CD4-positive, alpha-beta memory T cell (primary cell): ENCODE measurements at places on chromosomes 1 and 21.

DNA sequence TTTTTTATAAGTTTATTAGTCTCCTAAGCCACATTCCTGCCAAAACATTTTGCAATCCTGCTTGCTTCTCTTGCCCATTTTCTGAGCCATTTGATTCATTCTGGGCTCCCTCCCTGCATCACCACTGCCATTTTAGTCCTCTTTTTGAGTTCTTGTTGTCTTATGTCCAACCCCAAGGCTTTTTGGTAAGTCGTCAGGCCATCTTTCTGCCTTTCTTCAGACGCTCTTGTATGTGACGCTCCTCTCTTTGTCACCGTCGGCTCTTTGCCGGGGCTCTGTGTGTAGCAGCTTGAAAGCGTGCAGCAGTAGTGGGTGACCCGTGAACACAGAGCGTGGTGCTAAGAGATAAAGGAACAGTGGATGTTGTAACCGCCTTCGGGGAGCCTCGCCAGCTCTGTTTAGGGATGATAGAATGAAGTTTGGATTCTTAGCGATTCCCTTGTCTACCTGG is 14.6 kb downstream of the HUNK start:
- no peak for DNase-seq

DNA sequence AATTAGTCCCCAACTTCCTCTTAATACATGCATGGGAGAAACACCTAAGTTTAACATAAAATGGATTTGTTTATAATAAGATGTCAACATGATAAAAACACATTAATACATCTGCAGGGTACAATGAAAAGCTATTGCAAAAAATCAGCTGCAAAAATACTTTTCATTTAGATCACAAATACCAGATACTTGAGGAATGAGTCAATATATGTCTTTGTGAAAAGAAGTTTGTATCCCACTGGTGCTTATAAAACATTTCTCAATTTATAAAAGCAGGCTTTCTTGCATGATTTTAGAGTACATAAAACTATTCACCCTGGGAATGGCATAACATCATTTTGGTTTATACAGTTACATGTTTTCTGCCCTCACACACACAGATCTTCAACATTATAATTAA is 18.6 kb upstream of the PRKAA2 start:
- no peak for DNase-seq

DNA sequence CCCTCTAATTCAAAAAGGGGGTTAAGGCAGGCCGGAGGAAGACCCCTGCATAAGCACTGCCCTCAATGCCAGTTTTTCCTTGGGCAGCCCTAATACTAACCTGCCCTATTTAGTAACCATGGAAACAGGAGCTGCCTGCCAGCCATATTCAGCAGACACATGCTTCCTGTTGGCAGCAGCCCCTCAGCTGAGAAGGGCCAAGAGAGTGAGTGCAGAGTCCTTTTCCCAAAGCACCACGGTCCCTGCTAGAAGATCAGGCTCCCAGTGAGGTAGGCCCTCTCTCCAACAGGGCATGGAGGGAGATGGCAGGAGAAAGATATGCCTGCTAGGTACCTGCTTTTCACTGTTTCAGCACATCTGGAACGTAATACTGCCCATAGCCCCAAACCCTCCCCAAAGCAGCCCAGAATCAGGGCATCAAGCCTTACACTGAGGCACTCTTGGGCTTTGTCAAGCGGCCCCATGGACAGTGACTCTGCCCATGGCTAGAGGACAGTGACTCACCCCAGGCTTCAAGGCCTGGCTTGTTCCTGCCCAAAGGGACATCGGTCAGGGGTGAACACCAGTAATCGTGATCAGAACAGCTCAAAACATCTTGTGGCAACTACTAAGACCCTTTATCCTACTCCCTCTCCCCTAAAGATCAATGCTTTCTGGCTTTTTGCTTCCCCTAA is 64.5 kb downstream of the BCAR3 start:
- no peak for DNase-seq

DNA sequence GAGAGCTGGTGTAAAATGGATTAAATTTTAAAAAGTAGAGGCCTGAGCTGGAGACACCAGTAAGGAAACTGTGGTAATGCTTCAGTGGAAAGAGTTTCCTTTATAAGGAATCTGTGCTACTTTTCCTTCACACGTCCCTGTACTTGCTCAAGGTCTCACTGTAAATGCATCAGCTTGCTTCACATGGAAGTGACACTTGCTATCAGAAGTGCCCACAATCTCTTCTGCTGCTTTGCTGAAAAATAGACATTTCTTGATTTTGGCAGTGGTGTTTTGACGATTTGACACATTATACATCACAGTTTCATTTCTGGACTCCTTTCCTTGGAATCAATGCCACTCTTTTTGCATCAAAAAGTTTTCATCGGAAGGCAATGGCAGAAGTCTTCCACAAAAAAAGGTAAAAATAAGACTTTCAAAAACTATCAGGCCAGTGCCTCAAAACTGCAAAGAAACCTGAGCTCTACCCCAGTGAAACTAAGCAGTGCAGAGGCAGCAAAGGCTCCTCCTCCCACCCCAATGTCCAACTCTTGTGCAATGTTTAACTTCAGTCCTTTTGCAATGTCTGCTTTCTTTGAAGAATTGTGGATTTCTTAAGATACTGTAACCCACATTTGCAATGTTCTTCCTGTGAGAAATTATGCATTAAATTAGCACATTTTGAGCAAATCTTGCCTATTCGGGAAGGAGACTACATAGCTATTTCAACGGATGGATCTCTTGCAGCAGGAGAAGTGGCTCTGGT is 18.4 kb upstream of the TSPAN2 start:
- no peak for DNase-seq

DNA sequence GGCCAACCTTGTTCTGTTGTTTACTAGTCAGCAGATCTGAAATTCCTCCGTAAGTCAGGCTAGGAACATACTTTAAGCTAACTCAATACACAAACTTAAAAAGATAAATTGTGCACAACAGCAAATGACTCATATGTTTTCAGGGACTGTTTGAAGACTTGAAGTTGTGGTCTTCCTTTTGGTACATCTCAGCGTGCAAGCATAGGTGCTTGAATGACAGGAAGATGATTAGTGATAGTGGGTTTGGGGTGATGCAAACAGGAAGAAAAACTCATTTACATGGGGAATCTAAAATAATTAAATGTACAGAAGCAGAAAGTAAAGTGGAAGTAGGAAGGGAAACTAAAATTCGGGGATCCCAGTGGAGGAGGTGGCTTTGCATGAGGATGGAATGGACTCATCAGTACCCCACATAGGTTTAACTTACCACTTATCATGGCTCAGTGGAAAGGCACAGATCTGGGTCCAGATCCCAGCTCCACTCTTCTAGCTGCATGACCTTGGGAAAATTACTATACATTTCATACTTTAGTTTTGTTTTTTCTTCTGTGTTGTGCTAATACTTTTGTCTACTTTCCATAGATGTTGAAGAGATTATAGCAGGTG is 122.3 kb downstream of the XCL2 start:
- DNase-seq = peak; percentile 52

DNA sequence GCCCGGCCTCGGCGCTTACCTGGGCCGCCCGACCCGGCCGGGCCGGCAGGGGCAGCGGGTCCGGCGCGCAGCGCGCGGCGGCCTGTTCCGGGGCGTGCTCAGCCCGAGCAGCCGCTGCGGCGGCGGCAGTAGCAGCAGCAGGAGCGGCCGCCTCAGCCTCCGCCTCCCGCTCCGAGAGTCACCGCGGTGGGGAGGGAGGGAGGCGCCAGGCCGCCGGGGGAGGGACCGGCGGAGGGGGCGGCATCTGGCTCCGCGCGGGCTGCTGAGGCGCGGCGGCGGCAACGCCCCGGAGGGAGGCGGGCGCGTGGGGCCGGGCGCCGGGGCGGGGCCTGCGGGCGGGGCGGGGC is at the start of gene CTNNBIP1:
TSS of gene CTNNBIP1 (minus strand) at position 194 of the 347 bp plus-strand sequence. CDS start 38,205 bp downstream, outside the sequence.
- no peak for DNase-seq

DNA sequence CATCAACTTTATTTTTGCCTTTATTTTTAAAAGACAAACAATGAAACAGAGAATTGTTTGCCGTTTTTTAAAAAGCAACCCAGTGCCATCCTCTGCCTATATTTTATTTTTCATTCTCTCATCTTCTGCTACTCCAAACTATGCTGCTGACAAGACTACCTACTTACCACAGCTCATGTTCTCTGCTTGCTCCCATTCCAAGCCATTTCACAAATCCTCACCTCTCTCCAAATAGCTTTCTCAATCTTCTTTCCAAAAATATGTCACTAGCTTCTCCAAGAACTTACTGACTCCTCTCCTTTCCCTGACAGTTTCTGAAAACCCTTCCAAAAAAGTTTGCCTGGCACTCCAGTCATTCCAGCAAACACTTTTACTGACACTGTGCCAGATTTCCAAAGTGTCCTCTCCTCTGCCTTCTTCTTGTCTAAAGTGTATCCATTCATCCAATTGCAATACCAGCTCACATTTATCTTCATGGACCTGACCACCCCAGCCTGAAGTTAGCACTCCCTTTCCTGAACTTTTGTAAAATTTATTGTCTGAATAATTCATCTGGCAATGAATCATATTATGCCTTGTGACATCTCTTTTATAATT is 766.5 kb upstream of the B3GALT2 start:
- no peak for DNase-seq

DNA sequence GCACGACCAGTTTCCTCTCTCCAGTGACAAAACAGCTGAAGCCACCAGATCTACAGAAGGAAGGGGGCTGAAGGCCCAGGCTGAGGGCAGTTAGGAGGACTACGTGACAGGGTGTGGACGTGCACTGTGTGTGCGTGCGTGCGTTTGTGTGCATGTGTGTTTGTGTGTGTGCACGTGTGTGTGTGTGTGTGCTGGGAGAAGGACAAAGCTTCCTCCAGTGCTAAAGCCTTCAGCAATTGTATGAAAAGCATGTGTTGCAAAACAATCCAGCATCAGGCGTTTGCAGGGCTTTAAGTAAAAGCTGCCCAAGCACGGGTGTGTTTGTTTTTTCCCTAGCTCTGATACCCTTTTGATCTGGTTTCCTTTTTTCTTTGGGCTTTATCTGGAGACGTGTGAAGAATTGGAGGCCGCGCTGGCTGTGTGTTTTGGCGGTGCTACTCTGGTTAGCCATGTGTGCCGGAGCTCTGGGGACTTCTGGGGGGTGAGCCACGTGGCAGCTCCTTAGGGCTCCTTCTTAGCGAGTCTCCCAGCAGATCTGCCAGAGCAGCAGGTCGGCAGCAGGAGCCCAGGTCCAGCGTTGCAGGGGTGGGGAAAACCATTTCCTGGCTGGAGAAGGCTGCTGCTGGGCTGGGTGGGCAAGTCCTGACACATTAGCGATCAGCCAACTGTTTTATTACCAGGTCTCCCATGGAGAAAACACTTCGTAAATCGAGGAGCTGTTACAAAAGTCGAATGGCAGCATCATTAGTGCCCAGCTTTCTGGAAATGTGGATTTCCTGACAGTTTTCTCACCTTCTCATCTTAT is 73.4 kb downstream of the UCK2 start:
- DNase-seq = no peak

- DNase-seq = no peak
Measured at GRCh38 chr1:13871886-13872285, 171.9 kb downstream of the PRDM2 start.

- no peak for DNase-seq
Measured at GRCh38 chr1:9886092-9886742, 23.9 kb downstream of the CTNNBIP1 start.

- no peak for DNase-seq
Measured at GRCh38 chr1:214524824-214525223, 26.6 kb downstream of the PTPN14 start.

DNA sequence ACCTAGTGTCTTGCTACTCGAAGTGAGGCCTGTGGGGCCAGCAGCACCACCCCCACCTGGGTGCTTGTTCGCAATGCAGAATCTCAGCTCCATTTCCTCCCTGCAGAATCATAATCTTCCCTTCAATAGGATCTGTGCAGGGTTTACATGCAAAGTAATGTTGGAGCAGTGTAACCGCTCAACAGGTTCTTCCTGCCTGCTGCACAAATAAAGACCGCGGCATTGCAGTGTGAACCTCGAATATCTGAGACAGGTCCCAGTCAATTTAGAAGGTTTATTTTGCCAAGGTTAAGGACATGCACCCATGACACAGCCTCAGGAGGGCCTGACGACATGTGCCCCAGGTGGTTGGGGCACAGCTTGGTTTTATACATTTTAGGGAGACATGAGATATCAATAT is 119.2 kb downstream of the TLR5 start:
- no peak for DNase-seq

DNA sequence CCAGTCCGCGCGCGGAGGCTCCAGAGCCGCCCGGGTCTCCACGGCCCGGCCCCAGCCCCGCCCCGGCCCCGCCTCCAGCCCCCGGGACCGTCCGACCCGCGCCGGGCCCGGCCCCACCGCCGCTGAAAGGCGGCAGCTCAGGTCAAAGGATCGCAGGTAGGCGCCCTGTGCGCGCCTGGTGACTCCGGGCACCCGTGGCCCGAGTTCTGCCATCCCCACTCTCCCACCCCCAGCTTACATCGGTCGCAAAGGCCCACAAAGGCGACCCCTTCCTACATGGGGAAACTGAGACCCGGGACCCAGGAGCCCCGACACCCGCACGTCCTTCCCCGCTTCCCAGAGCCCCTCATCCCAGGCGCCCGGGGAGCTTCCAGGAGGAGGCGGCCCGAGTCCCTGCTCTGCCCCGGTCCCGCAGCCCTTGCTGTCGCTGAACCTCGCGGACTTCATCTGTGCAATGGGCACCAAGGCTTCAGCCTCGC is at the start of gene TMEM200B:
TSS of gene TMEM200B (minus strand) at position 17 of the 479 bp plus-strand sequence. CDS start 2,075 bp downstream, outside the sequence.
- no peak for DNase-seq

DNA sequence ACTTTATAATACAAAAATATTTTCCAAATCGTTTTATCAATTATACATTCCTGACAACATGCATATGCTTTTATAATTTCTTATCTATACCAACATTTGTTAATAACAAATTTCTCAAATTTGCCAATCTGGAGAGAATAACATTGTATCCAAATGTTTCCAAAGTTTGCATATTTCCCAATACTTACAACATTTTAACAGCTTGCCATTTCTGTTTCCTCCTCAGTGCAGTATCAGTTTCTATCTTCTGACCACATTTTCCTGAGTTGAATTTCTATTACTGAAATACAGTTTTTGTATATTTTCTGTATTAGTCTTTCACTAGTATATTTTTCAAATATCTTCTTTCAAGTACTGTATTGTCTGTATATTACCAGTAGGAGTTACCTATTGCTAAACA is 1594.3 kb downstream of the PLA2G4A start:
- DNase-seq = no peak

DNA sequence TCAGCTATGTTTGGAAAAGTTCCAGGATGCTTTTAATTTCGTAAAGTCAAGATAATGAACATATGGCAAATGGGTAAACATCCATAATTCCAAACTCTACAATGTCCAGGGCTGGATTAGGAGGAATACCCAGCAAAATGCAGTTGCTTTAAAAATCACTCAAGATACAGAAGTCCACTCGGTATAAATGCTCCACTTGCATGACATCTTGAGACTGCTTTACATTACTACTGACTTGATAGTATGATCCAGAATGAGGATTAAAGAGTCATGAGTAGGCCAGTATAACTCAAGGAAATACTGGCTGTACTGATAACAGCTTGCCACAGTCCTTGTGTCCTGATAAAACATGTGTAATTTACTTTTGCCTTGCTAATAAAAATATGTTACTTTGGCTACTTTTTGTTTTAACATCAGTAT is 58.3 kb upstream of the ANGPTL3 start:
- no peak for DNase-seq

GRCh38 chr1:214848101-214848500 is 234.4 kb upstream of the KCNK2 start:
- no peak for DNase-seq

- no peak for DNase-seq
Measured at GRCh38 chr1:175377394-175377793, 184.8 kb upstream of the KIAA0040 start.
